ENCODE measurements at places on chromosomes 7 and 10.
A peak's percentile ranks its signal among the peaks of the same experiment; 100 is the strongest.

DNA sequence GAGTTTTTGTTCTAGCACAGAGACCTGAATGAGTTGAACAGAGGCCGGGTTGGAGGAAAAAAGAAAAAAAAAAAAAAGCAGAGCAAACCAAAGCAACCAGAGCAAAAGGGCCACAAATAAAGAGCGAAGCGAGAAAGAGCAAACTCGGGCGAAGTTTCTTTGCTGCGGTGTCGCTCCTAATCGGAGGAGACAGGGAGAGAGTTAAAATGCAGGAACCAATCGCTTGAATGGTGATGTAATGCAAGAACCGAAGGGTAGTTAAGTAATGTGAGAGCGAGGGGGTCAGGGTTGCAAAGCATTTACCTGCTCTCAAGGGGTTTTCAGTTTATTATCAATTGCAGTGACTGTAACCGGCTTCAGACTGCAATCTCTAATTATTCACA lies 271.7 kb downstream of the TRIL start:
- DNase-seq: no peak

DNA sequence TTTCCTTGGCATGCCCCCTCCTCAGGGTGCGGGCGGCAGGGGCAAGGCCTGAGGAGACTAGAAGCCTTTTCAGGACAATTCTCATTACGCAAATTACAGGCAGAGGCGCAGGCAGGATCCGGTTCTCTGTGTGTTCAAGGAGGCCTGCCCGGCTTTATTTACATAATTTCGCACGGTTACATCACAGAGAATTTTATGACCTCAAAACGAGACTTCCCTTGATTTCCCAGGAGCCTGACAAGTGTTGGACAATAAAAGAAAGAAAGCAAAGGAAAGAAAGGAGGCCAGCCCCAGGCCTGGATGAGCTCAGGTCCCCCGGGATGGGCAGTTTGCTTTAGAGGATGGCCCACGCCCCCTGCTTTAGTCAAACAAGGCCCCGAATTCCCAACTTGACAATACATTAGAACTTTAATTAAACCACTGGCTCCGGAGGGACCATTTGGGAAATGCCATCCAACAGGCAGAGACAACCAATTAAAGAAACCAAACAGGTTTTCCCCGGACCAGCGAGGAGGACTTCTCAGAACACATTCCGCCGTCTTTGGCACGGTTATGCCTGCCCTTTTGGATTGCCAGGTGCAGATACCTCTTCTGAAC lies 2.9 kb downstream of the MNX1 start:
- DNase-seq: no peak

DNA sequence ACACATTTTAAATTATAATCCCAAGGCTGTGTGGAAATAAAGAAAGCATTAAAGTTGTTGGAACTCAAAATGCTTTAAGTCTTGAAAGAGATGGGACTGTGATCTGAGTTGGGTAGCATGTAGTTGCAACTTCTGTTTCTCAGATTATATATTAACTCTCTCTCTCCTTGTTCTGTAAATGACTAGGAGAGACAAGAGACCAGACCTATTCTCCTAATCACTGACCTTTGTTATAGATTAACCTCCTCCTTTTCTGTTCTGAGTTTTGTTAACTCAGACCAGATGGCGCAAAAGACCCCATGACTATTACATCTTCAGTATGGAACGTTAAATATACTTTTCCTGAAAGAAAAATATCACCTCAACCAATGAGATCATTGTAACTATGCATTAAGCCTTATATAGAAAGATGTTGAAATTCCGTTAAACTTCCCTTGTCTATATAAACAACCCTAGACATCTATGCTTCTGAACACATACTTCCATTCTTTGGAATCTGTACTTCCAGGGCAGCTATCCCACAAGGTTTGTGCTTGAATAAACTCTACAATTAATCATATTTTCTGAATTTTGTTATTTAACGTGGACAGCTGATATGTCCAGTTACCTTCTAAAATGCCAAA lies 143.5 kb upstream of the TRIM24 start:
- DNase-seq: no peak

DNA sequence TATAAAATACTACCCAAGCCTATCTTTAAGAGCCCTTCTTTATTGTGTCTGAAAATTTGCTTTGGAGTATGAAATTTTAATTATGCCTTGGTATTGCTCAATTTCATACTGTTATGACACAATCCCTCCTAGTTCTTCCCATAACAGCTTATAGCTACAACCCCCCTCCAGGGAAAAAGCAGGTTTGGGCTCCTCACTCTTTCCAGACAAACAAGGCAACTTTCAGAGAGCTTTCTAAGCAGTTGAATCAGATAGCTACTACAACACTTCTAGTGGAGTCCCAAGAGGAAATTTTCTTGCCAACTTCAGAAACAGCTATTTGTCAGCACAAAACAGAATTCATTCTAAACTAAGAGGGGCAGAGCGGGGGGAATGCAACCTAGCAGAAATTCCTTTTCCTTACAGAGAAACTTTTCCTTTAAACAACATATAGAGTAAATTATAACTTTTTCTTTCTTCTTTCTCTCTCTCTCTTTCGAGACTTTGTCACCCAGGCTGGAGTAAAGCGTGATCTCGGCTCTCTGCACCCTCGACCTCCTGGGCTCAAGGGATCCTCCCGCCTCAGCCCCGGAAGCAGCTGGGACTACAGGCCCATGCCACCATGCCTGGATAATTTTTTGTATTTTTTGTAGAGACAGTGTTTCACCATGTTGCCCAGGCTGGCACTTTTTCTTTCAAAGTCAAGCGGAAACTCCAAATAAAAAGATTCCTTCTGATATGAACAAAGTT lies 26.0 kb upstream of the JMJD1C start:
- DNase-seq: peak; percentile 70

DNA sequence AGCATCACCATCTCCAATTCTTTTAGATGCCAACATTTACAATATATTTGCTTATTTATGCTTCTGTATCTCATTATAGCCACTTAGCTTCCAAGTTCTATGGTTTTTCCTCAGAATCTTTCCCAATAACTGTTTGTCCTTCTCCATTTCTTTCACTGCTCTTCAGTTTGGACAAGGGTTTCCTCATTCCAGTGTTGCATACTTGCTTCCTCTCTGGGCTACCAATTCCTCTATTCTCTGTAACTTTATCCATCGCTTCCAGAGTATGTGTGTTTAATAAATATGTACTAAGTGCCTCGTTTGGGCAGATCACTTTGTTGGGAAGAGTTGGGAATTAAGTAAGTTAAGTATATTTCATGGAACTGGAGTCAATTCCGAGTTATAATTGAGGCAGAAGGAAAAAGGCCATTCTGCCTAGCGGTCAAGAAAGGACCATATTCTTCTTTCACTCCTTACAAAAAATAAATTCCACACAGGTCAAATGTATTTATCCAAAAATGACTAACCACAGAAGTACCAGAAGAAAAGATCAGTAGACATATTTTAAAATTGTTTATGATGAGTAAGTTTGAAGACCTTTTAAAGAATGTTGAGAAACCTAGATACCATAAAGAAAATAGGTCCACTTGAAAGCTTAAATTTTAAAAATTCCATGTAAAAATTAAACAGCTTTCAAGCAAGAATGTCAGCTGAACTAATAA lies 10.8 kb downstream of the STAMBPL1 start:
- DNase-seq: no peak

GRCh38 chr10:102404361-102405107 lies 9.0 kb downstream of the NFKB2 start:
- no peak for DNase-seq

GRCh38 chr7:114620208-114620607 lies 205.6 kb downstream of the FOXP2 start:
- no peak for DNase-seq

DNA sequence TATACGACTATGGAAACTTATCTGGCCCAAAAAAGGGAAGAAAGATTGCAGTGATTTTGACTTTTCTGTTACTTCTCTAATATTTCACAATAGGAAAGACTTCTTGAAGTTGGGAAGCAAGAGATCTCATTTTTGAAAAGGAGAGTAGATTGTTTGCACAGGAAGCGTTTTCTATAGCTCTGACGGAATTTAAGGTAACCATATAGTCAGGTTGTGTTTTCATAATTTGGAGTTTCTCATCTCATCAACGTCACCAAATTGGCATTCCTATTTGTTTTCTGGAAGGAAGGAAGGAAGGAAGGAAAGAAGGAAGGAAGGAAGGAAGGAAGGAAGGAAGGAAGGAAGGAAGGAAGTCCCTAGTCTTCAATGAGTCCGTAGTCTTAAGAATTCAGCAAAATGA lies 732.0 kb downstream of the XPNPEP1 start:
- DNase-seq: no peak

DNA sequence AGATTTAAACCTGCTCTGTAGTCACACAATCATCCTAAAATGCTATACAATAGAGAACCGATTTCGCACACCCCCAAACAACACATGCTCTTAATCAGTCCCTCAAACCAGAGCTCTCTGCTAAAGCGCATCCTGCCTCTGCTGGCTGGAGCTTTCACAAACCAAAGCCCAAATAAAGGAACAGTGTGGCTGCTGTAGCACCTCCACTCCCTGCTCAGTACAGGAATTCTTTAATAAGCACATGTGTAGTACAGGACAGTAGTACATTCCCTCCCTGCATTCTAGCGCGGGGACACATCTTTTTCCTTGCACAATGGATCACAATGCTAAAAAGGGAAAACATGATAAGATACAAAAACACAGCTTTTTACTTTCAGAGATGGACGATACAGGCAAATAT lies 684.6 kb downstream of the MAGI2 start:
- no peak for DNase-seq

DNA sequence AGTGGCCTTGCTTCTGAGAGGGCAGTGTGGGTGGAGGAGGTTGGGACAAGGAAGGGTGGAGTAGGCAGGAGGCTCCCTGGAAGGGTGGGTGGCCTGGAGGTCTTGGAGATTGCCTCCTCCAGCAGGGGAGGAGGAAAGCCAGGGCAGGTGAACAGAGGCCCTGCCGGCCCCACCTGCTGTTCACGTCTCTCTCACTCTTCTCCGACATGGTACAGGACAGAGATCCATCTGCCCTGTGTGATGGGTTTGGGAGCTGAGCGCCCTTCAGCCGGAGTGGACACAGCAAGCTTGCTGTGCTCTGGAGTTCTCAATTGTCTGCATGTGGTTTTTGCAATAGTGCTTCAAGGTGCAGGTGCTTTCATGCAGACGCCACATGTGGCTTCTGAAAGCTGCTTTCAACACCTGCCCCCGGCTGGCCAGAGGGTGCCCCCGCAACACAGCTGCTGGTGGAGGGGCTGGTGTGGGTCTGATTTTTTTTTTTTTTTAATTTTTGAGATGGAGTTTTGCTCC lies 82.8 kb upstream of the GNA12 start:
- DNase-seq: no peak

GRCh38 chr7:55536619-55537457 lies 35.5 kb downstream of the VOPP1 start:
- no peak for DNase-seq

- DNase-seq: no peak
Measured at GRCh38 chr10:119515511-119516045, 26.9 kb downstream of the RGS10 start.

DNA sequence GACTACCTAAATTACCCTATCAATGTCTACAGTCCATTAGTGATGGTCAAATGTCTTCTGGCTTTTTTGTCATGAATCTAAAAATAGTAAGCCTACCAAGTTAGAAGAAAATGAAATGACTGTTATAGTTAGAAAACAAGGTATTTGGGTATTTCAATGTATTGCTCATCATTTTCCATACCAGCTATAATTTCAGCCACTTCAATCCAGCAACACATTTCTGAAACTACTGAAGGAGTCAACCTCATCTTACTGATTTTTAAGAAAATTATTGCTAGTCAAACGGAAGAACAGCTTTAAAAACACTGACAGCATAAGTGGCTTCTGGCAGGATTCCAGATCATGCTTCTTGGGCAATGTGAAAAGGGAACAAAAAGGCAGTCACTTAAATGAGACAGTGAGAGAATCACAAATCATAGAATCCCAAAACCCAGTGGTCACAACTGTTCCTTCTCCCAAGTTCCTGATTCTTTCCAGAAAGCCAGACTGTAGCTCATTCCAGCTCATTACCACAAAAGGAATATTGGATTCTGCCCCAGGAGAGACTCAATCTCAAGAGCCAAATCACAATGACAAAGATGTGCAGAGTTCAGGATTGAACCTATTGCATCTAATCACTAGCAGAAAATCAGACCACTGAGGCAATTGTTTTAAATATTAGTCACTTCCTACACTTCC lies 61.2 kb upstream of the LRRN3 start:
- no peak for DNase-seq

GRCh38 chr10:69343905-69344304 lies 65.6 kb downstream of the HK1 start:
- no peak for DNase-seq

GRCh38 chr7:116340943-116341907 lies 130.9 kb downstream of the TES start:
- no peak for DNase-seq

DNA sequence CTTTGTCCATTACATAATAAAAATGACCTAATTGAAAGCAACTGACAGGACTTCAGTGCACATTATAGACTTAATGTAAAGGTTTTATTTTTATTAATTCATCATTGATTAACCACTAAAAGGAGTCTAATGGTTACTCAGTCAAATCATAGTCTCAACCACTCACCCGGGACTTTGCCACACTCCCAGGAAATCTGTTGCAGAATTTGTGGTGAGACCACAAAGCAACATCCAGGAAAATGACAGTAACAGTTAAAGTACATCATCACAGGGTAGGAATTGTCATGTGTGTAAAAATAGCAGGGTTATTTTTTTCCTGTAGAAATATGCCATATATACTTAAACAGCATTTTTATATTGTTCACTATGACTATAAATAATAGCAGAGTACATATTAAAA lies 6.3 kb upstream of the HGF start:
- no peak for DNase-seq

- no peak for DNase-seq
Measured at GRCh38 chr10:76070916-76071315, 639.5 kb downstream of the LRMDA start.

GRCh38 chr7:94405506-94405905 lies 10.8 kb downstream of the COL1A2 start:
- no peak for DNase-seq

GRCh38 chr10:79021331-79021907 lies 47.3 kb upstream of the ZMIZ1 start:
- no peak for DNase-seq

GRCh38 chr7:12771378-12771877 lies 84.0 kb downstream of the ARL4A start:
- DNase-seq: peak; percentile 31

GRCh38 chr10:6384031-6384430 lies 181.3 kb downstream of the PFKFB3 start:
- DNase-seq: no peak
